ENCODE measurements at places on chromosomes 4 and X.

DNA sequence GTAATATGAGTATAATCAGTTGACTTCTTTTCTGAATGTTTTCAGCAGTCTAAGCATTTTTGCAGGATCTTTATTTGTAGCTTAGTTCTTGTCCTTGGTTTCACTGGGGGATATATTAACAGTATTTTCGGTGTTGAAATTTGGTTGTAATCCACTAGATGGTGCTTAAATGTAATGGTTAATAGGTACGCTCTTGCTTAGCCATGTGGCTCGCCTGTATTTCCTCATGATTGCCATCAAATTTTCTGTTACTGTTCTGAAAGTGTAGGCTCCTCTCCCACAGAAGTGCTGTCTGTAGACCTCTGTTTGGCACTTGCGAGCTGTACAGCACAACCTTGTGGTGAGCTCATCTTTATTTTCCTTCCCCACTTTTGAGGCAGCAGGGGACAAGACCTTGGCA lies 3.9 kb upstream of the FAAH2 start:
- no peak for DNase-seq

DNA sequence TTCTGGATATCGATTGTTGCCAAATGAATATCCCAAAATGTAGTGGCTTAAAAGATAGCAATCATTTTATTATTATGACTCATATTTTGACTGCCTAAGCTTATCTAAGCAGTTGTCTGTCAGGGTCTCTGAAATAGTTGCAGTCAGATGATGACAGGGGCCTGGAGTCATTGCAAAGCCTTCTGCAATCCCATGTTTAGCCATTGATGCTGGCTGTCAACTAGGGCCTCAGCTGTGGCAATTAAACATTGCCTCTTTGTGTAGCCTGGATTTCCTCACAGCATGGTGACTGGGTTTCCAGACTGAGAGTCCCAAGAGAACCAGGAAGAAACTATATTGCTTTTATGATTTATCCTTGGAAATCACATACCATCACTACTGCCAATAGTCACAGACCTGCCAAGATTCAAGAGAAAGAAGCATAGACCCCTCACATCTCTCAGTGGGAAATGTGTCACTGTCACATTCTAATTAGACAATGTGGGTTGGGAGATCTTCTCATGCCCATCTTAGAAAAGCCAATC lies 227.3 kb upstream of the NOCT start:
- no peak for DNase-seq

GRCh38 chrX:48068096-48068887 lies 3.1 kb downstream of the ZNF630 start:
- no peak for DNase-seq

GRCh38 chrX:109709129-109709631 lies 23.9 kb downstream of the ACSL4 start:
- DNase-seq = no peak

GRCh38 chrX:53631156-53631555 lies 55.4 kb downstream of the HUWE1 start:
- no peak for DNase-seq

DNA sequence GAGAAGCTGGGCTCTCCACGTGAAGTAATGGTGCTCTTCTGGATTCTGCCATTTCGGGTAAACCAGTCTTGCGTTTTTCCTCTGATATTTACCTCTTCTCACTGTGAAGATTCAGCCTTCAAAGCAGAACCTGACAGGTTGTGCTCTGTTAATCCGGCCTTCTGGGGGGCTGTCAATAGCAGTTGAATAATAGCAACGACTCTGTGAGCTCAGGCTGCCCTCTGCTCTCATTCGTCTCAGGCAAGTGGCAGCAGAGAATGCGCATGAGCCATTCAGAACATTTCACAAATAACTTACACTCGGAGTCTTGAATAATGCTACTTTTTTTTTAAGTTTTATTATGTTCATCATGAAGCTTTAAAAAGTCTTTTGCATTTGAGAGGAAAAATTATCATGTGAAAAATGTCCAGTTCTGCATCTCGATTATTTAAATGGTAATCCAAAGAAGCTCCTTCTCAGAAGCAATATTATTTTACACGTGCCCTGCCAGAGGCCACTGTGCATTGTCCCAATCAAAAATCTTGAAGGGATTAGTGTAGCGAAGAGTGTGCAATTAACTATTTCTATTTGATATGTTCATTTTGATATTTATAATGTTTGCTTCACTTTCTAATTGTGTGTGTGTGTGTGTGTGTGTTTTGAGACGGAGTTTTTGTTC lies 354.2 kb upstream of the FAT1 start:
- DNase-seq = no peak

DNA sequence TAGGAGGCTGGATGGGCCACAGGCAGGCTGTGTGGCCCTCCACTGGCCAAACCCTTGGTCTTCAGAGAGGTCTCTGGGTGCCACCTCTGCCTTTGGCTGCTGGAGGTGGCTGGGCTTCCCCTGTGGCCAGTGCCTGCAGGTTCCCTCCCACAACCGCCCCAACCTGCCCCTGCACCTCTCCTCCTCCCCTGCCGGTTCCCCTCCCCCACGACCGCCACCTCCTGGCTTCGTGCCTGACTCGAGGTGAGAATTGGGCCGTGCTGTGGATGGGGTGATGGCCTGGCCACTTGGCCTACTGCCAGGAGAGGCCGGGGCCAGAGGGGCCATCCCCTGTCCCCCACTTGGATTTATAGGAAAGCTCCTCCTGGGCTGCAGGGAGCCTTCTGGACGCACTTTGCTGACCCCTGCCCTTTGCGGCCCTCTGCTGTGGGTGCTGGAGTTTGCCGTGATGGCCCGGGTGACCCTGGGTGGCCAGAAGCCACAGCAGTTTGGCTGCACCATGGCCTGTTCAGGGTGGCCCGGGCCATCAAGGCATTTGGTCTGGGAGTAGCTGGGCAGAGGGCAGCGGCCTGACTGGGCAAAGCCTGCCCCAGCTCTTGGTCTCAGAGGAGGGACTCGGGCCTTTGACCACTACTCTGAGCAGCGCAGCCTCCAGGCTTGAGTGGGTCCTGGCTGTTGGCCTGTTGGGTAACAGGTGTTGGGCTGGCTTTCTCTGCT lies 3.8 kb downstream of the NAT8L start:
- no peak for DNase-seq
